ENCODE measurements at places on chromosomes 7 and 10. TPM values are rescaled to one million over a fixed set of nuclear protein-coding genes. Genes with fewer than 3 reads are reported as not detected.

Gene KCP
- total RNA-seq: 1.0 TPM

Gene CLRN3
- 21.5 TPM for total RNA-seq

Gene IKZF1
- total RNA-seq: not detected

Gene CHAT
- not detected for total RNA-seq

Gene ZNF786
- 10.4 TPM for total RNA-seq

Gene GPR146
- 4.1 TPM for total RNA-seq

Measured in HT-29 (cell line).